Stimulated activated CD4-positive, alpha-beta T cell treated with anti-CD3 and anti-CD28 coated beads, Interleukin-4, amount 100 ng/mL, for 24 hours (primary cell): ENCODE measurements at places on chromosomes 4 and X.

DNA sequence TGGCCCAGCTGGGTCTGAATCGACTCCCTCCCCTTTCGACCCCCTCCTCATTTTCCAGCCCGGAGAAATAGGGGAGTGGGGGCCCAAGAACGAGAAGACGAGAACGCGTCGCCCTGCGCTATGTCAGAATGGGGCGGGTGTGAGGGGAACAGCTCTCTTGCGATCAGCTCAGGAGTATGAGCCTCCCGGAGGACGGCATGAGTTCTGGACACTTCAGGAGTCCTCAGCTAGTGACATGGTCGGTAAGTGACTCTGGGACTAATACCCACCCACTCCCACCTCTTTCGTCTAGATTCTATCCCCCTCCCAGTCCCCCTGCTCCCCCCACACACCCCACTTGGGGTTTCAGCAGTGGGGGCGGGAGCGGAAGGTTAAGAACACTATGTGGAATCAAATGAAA is 944 bp downstream of the KLF8 start:
- no peak for DNase-seq

DNA sequence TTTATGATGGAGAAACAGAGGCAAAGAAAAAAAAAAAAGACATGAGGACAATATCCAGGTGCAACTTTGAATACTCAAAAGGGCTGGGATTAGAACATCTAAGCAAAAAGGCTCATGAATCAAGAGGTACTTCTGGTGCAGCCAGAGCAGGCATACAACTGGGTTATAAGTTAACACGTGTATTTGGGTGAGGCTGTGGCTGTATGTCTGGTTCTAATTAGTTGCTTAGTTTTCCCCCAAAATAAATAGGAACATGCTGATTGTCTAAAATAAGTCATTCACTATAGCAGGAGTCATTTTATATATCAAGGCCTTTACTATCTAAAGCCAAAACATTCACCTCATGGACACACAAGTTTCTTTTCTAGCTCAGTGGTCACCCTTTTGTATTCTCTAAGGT is 20.2 kb downstream of the NHS start:
- DNase-seq: no peak

DNA sequence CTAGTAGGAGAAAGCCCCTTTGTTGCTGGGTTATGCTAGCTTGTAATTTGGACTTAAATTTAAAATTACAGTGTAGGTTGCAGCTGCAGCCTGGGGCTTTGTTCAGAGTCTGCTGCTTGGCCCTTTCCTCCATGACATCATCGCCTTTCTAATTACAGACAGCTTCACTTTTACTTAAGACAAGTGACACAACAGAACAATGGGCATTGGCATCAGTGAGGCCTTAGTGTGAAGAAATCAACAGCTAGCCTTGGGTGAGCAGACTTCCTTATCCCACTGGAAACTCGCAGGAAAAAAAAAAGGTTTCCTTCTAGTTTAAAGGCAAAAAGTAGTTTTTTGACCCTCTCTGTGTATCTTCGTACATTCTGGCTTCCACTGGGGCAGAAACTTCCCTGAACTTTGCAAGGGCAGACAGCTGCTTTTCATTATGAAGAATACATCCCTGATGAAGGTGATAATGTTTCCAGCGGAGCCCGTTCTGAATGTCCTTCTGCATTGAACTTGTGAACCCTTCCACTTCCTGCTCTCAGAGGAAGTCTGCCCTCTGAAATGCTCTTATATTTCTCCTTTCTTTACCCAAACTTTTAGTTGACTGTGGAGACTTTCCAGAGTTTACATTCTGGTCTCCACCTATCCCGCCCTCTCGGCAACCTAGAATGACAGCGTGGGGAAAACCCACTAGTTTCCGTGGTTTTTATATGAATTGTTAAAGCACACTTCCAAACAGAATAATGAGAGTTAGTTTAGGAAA is 123.2 kb upstream of the FAM9C start:
- peak; percentile 20 for DNase-seq

- DNase-seq: no peak
Measured at GRCh38 chr4:141643557-141643956, 7.2 kb downstream of the IL15 start.

DNA sequence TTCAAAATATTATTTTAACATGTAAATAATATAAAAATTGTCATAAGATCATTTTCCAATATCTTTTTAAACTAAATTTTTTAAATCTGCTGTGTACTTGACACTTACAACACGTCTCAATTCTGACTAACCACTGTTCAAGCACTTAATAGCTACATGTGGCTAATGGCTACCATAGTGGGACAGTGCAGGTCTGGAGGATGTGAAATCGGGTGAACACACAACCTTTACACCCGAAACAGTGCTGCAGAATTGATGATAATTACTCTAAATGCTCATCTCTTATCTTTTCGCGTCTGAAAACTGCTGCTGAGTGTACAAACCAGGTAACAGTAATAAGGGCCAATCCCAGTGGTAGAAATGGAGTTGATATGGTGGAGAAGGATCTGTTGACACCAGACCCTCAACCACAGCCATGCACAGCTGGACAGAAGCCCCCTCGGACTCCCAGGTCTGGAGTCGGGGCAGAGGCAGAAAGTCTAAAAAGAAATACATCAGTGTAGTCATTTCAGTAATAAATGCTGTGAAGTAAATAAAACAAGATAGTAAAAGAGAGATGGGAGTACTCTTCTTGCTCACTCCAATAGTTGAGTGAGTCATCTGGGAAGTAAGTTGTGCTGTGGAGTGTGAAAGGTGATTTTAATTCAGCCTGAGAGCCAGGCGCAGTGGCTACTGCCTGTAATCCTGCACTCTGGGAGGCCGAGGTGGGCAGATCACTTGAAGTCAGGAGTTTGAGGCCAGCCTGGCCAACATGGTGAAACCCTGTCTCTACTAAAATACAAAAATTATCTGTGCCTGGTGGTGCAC is 150.0 kb downstream of the CBR4 start:
- DNase-seq: no peak

GRCh38 chr4:7101692-7102515 is 34.0 kb upstream of the GRPEL1 start:
- peak; percentile 62 for DNase-seq

DNA sequence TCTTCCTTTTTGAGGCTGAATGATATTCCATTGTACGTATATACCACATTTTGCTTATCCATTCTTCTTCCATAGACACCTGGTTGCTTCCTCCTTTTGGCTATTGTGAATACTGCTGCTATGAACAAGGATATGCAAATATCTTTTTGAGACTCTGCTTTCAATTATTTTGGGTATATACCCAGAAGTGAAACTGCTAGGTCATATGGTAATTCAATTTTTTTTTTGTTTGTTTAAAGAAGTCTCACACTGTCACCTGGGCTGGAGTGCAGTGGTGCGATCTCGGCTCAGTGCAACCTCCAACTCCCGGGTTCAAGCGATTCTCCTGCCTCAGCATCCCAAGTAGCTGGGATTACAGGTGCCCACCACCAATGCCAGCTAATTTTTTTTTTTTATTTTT is 75.3 kb downstream of the METTL14 start:
- no peak for DNase-seq

DNA sequence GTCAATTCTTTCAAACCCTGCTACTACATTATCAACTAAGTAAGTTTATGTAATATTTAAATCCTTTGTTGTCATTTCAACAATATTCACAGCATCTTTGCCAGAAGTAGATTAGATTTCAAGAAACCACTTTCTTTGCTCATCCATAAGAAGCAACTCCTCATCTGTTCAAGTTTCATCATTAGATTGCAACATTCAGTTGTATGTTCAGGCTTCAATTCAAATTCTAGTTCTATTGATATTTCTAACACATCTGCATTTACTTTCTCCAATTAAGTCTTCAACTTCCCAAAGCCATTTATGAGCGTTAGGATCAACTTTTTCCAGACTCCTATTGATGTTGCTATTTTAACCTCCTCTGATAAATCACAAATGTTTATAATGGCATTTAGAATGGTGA is 66.1 kb downstream of the BMP3 start:
- DNase-seq: no peak

- no peak for DNase-seq
Measured at GRCh38 chr4:14596904-14597303, 405.4 kb upstream of the CPEB2 start.

- no peak for DNase-seq
Measured at GRCh38 chrX:17719711-17720110, 17.6 kb upstream of the SCML1 start.

- no peak for DNase-seq
Measured at GRCh38 chrX:37314531-37314930, 34.6 kb upstream of the PRRG1 start.

- no peak for DNase-seq
Measured at GRCh38 chrX:132948648-132949260, 9.7 kb downstream of the HS6ST2 start.

DNA sequence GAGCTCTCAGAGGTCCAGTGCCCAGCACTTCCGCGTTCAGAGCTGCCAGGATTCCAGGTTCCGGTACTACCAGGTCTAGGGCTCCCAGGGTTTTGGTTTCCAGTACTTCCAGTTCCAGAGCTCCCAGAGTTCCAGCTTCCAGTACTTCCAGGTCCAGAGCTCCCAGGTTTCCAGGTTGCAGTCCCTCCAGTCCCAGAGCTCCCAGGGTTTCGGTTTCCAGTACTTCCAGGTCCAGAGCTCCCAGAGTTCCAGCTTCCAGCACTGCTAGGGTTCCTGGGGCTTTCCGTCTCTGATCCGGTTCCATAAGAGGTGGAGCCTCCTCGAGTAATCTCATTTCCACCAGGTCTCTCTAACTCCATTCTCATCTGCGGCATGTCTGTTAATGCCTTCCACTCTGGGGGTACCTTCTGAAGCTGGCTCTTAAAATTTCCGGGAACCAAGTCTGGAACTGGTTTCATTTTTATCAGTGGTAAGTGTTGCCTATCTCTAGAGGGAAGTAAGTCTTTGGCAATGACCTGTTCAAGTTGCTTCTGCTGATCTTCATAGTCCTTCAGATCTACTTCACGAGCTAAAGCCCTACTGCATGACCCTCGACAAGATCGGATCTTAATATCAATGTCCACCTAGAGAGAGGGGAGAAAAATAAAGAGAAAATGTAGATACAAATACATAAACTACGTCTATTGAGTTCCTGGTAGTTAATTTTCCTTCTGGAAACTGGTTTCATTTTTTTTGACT is 4.1 kb downstream of the FGA start:
- no peak for DNase-seq

DNA sequence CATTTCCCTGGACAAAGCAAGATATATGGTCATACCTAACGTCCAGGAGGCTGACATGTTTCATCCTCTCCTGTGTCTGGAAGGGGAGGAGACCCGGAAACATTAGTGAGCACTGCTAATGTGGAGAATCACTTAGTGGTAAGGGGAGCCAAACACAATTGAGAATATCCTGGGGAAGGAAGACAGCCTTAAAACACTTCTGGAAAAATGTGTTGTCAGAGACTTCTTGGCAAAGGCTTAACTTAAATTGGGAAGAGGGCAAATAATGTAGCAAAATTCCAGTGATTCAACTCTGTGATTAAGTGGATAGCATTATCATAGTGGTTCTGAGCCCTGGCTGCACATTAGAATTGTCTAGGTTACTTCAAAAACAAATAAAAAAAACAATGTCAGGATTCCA is 39.5 kb downstream of the SPARCL1 start:
- DNase-seq: no peak

DNA sequence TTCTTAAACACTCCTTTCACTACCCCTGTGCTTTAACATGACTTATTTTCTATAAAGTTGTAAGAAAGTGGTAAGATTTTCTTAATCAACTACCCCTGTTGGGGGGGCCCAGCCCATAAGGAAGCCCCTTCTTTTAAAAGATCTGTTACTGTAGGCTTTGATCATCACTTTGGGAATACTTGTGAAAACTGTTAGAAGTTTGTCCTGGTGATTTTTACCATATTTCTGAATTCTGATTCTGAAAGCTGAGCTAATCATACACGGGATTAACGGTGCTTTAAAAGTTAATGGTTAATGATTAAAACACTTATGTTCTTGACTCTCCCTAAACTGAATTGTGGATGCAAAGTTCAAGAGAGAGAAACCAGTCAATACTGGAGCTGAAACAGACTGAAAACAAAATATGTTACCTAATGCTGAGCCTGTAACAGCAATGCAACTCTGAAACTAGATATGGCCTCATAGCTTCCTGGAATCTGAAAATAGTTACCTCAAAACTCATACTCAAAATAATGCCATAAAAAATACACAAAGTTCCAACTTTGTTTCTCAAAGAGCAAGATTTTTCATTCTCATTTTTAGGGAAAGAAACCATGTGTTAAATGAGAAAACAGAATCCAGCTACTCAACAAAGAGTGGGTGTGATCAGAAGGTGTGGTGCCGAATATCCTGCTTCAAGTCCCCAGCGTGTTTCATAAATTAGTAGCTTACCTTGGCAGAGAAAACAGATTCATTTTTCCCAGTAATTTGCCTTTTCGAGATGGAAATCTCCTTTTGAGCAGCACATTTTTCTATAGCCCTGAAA is 31.6 kb downstream of the ADH7 start:
- DNase-seq: no peak

- no peak for DNase-seq
Measured at GRCh38 chrX:70168238-70169188, 8.8 kb upstream of the DGAT2L6 start.

- no peak for DNase-seq
Measured at GRCh38 chr4:13355111-13355880, 128.8 kb downstream of the RAB28 start.

GRCh38 chr4:163693211-163693610 is 198.7 kb downstream of the TMA16 start:
- no peak for DNase-seq

- no peak for DNase-seq
Measured at GRCh38 chrX:627510-627981, 3.0 kb upstream of the SHOX start.

DNA sequence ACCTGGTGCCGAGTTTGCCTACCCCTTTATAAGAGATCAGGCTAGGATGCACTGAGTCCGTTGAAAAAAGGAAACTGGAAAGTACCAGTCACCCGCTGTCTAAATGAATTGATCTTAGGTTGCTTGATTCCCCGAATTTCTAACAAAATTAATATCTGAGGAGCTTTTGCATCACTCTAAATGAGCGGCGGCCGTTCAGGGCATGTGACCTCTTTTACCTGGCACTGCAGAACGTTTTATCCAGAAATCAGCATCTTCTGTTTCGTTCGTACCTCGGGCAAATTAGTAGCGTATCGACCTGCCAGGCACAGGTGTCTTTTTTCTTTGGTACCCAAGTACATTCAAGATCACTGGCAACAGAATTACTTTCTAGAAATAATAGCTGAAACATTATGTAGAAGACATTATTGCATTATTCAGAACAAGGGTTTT is 876 bp downstream of the KLHL2 start:
- no peak for DNase-seq

GRCh38 chrX:96989830-96990571 is 106.3 kb downstream of the RPA4 start:
- no peak for DNase-seq

DNA sequence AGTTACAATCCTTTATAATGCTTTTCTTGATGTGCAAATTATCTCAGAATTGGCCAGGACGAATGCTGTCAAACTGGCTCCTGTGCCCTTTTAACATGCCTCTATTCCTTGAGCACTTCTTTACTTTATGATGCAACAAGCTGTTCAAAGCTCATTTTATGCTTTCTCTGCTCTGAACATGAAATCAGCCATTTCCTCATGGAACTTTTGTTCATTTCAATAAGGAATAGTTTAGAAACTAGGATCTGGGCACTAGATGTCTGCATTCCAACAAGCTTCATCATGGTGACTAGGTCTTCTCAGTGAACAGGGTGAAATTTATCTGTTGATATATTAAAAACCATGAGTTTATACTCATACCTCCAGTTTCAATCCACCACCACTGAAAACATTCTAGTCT is 87.3 kb upstream of the TEX13A start:
- no peak for DNase-seq
